ENCODE measurements at places on chromosomes 7 and 10.

DNA sequence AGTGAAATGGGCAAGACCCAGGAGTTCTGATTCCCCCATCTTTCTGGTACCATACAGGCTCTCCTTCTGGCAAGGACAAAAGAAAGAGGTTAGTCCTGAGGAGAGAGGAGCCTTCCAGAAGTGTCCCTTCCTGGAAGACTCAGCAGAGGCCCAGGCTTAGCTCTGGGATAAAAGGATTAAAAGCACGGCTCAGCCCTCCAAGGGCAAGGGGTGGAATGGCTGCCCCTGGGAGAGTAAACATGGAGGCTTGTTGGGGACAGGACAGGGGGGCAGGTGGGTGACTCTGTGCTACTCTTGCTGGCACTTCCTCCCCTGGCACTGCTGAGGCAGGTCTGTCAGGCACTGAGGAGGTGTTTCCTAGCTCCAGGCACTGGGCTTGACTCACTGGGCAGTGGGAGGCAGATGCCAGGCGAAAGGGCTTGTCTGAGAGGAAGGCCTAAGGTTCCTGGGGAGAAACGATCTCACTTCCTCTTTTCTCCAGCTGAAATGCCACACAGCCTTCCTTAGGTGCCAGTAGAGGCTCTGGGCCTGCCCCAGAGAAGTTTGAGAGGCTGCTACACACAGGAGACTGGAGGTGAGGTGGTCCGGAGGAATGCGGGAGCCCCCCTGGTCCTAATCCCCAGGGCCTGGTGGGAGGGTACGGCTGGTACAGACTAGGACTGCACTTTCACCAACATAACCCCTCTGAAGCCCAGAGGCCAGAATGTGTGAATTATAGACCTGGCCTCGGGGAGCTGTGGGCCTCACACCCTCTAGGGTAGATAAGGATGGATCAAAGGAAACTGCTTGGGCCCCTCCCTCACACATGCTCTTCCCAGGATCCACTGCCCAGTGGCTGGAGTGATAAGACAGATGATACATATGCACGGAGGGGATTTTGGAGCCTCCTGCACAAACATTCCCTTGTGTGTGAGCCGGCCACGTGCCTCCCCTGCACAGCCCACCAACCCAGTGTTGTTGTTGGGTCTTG, 63.2 kb upstream of the PODXL start:
- DNase-seq, result no peak

DNA sequence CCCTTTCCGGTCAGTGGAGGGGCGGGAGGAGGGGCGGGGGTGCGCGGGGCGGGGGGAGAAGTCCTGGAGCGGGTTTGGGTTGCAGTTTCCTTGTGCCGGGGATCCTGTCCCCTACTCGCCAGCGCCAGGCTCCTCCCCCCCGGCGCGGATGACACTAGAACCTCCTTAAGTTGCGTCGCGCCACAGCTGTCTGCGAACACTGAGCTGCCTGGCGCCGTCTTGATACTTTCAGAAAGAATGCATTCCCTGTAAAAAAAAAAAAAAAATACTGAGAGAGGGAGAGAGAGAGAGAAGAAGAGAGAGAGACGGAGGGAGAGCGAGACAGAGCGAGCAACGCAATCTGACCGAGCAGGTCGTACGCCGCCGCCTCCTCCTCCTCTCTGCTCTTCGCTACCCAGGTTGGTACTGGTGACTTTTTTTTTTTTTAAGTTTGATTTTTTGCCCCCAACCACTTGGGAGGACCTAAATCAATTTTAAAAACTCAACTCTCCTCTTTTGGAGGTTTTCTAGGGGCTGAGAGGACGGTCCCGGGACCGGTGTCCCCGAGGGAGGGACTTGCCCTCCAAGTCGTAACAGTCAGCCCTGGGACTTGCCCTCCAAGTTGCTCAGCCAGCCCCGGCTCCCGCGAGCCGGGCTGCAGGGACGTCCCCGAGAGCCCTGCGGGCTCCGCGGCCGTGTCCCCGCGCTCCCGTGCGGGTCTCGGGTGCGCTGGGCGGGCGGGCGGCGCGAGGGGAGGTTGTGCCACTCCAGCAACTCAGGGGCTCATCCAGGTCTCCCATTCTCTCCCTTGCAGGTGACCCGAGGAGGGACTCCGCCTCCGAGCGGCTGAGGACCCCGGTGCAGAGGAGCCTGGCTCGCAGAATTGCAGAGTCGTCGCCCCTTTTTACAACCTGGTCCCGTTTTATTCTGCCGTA, at the start of gene GATA3:
TSS of gene GATA3 (plus strand) at position 195 of the 914 bp plus-strand sequence. CDS start 968 bp downstream, outside the sequence.
- DNase-seq, result peak; percentile 86

GRCh38 chr7:101952355-101953247, 135.2 kb downstream of the CUX1 start:
- no peak for DNase-seq

DNA sequence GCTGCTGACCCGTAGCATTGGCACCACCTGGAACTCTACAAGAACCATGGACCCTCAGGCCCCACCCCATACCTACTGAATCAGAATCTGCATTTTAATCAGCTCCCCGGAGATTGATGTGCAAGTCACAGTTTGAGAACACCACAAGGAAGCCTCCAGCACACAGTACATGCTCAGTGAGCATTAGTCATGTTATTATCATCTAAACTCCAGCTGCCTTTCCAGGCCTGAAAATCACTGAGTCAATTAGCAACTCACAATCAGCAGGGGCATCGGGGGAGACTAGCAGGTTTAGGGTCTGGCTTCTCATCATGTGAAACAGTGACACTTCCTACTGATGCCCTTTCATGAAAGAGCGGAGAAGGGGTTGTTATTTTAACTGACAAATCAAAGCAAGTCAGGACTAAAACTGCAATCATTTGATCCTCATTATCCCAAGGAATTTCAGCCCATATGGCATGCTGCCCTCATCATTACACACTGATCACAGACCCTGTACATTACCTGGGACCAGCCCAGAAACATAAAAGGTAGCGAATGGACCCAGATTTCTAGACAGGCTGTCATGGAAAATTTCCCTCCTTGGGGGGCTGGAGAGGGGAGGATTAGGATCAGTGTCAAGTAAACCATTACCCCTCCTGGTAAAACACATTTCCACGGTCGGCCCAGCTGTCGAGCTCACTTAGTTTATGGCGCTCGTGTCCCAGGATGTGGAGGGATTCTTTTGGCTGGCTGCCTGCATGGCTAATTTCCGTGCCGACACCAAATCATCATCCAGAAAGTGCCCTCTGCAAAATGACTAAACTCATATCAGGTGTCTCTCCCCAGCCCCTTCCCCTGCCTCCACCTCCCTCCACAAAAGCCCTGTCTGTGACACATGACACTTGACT, 122.8 kb downstream of the PRLHR start:
- no peak for DNase-seq

- no peak for DNase-seq
Observed at GRCh38 chr10:86976362-86977056, 8.2 kb downstream of the ADIRF start.

GRCh38 chr7:127393368-127394058, 1.0 kb upstream of the ZNF800 start:
- no peak for DNase-seq

GRCh38 chr7:4058158-4058557, 623.9 kb upstream of the FOXK1 start:
- DNase-seq, result no peak

DNA sequence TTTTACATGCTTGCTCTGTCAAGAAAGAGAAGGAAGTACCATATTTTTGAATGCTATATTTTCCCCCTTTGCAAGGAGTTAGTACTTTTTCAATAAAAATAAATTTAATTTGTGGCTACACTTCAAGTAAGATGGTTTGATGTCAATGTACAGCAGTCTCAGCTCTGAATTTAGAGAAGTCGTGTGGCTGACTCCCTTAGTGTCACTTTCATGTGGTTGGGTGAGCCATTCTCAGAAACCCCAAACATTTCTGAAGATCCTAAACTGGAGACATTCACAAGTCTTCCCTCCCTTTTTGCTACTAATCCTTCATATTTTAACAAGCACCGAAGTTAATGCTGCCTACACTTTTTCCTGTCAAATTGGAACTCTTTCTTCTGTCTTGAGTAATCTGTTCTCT, 244.4 kb downstream of the DYNC1I1 start:
- DNase-seq, result no peak

DNA sequence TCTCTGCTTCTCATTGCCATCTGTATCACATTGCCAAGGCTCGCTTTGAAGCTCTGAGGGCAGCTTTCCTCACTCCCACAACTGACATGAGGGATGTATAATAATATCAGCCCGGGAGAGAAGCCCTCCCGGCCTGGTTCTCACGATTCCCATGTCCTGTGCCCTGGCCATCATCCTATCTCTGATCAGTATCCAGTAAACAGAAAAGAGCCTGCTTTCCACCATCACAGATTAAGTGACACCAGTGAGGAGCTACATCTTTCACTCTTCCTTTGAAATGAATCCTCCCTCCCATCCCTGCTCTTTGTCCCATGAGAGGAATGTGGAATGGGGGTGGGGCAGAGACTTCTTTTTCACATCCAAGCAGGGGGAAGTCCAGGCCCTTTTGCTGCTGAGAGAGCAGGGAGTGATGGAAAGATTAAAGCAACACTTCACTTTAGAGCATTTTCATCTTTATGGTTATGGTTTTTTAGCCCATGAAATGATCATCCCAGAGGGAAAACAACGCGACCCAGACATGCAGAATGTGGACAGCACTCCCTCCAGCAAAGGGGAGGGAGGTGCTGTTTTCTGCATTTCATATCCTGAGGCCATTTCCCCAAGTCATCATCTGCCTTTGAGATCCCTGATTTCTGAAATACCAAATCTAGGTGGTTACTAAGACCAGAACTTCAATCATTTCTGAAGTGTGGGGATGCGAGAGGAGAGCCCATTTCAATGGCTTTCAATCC, 84.6 kb upstream of the LYZL1 start:
- DNase-seq, result no peak

DNA sequence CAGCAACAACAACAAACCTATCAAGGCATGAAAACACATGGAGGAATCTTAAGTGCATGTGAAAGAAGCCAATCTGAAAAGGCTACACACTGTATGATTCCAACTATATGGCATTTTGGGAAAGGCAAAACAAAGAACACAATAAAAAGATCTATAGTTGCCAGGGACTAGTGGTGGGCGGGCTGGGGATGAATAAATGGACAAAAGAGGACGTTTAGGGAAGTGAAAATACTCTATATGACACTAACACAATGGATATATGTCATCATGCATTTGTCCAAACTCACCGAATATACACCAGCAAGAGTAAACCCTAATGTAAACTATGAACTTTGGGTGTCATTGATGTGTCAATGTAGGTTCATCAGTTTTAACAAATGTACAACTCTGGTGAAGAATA, 89.1 kb downstream of the SEMA3E start:
- no peak for DNase-seq

GRCh38 chr10:33623669-33624068, 289.2 kb upstream of the NRP1 start:
- DNase-seq, result no peak

DNA sequence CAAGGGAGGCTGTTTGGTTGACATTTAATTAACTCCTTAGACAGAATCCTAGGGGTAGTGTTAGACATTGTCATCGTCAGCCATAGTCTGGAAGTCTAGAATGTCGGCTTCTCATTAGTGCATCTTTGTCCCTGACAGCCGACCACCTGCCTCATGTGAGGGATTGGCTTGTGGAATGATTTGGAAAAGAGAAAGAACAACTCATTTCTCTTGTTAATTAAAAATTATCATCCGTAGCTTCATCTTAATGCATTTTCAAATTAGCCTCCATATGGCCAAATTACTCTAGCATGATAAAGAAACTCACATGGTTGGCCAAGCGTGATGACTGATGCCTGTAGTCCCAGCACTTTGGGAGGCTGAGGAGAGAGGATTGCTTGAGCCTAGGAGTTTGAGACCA, 97.7 kb upstream of the PARD3 start:
- no peak for DNase-seq

DNA sequence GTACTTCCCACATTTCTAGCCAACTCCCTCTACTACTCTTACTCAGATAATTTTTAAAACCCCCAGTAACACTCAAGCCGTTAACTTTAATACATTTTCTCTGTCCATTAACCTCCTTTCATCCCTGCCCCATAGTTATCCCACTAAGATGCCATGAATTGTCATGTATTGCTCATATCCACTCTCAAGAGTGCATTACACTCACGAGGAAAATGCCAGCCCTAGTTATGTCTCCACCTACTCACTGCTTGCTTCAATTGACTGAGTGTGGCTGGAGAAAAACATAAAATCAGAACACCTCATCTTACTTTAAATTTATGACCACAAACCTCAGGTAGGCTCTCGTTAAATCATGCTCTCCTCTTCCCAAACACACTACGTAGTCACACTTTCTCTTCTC, 324.1 kb upstream of the NPSR1 start:
- no peak for DNase-seq
